ENCODE measurements at places on chromosomes 5 and 9.

- DNase-seq, result no peak
Observed at GRCh38 chr9:121395558-121395957, 25.5 kb upstream of the STOM start.

GRCh38 chr5:6435356-6435755, 13.3 kb upstream of the UBE2QL1 start:
- no peak for DNase-seq

- no peak for DNase-seq
Observed at GRCh38 chr5:142193114-142193428, 84.5 kb downstream of the NDFIP1 start.

DNA sequence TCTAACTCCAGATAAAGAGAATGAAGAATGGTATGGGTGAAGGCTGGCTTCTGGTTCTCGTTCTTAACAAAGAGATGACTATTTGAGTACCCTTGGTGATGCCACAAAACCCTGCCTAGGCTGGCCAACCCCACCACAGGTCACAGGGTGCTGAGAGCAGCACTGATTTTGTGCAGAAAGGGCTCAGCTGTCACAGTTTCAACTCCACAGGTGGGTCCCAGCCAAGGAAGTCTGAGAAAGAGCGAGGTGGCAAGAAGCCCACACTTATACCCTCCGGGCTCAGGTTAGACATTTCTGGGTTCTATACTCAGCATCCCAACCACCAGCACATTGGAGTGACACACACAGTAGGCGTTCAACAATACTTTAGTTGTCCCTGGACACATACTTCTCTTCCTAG, 118.1 kb downstream of the SLIT3 start:
- DNase-seq, result no peak

Measured in COLO829 (cell line).